ENCODE measurements at places on chromosomes 2 and 18.

GRCh38 chr2:99442837-99443236 lies 47.0 kb downstream of the REV1 start:
- DNase-seq = no peak

DNA sequence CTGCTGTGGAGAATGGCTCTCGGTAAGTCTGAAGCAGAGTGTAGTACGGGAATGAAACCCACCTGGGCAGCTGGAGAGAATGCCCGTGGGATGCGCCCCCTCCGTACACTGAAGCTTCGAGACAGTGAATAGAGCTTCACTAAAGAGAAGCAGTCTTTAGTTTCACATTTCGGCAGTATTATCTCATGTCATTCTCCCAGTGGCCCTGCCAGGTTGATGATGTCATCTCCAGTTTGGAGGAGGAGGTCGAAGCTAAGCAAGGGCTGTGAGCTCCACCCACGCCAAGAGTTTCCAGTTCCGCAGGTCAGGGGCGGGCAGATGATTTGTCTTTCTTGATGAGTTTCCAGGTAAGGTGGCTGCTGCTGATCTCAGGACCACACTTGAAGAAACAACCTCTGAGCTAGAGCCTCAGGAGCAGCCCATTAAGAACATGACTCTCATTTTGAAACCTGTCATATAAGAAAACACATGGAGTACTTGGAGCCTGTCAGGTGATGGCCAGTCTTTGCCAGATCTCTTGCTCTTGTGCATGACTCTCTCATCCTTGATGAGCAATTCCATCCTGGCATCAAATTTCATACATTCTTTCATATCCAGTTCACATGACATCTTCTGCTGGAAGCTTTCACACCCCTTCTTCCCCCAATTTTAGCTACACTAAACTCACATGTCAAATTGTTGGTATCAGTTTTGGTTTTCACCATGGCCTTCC lies 475.0 kb downstream of the RNF144A start:
- DNase-seq = peak; percentile 20

- no peak for DNase-seq
Measured at GRCh38 chr2:66408905-66409304, 26.0 kb upstream of the MEIS1 start.

DNA sequence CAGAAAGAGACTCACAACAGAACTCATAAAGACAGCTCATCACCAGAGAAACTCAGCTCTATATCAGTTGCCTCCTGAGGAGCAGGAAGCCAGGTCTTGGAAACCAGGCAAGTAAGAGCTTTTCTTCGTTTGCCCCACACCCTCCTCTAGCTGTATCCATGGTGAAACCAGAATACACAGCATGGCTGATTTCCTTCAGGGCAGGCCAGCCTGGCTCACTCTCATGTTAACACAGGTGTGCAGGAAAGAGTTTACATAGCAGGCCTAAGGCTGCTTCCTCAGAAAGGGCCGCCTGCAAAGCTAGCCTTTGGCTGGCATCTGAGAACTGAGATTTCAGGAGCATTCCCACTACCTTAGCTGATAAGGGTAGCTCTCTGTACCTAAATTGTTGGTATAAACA lies 65.7 kb downstream of the KLHL14 start:
- DNase-seq = no peak

DNA sequence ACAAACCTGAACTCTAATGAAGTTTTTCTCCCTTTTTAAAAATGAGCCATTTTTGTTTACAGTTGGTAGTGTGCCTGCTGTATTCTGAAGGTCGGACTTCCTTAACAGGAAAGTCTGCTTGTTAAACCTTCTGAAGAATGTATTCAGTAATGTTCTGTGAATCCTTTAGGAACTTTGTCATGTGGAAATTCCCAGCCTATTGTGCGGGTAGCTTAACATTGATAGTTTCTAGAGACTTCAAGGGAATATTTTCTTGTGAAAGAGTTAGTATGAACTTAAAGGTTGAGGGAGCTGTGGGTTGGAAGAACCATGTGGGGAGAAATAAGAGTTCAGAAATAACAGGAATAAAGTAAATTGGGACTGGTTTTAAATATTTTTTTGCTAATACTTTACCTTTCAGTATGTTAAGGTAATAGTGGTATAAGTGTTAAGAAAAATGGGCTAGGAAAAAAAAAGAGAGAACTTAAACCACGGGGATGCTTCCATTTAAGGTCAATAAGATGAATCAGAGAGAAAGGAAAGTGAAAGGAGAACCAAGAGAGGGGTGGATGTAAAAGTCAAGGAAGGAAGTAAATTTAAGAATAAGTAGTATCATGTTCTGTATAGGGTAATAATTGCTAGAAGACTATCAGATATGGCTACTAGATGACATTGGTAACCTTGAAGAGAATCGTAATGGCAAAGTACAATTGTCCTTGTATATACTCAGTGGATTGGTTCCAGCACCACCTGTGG lies 90.5 kb downstream of the PMS1 start:
- DNase-seq = no peak

GRCh38 chr2:24691806-24692205 lies 101.4 kb downstream of the PTRHD1 start:
- DNase-seq = no peak

DNA sequence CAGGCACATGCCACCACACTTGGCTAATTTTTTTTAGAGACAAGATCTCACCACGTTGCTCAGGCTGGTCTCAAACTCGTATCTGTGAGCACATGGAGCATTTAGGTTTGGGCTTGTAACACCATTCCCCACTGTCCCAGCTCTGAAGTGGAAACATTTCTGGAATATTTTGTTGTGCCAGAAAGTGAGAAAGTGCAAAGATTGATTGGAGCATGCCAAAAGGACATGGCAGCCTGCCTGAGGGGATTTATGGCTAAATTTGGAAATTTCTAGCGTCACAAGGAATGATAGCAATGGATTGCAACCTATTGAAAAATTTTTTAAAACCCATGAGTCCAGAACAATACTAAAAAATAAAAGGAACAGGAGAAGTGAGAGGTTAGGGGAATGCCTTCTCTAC lies 136.8 kb downstream of the ESCO1 start:
- no peak for DNase-seq

DNA sequence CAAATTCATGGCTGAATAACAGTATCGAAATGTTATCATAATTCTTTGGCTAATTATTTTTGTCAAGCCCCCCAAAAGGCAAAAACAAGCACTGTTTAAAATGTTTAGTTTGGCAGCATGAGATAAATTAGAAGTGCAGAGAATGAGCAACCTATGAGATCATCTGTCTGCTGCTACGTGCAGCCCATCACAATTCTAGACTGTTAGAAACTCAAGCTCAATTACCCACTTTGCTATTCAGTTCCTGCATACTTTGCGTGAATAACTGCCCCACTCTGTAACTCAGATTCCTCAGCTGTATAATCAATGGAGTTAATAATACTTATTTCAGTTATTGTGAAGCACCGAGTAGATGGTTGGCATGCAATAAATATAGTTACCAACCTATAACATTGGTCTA lies 1181.9 kb downstream of the DPP10 start:
- no peak for DNase-seq

DNA sequence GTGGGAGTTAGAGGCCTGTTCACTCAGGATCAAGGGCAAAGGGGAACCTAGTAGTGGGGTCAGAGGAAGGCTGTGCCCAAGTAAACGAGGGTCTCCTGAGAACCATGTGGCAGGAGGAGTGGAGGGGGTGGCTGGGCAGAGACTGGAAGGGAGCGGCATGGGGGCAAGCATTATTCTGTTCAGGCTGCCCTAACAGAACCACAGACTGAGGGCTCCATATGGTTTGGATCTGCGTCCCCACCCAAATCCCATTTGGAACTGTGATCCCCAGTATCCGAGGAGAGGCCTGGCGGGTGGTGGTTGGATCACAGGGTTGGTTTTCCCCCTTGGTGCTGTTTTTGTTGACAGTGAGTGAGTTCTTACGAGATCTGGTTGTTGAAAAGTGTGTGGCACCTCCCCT lies 287.0 kb downstream of the PHLPP1 start:
- DNase-seq = no peak

DNA sequence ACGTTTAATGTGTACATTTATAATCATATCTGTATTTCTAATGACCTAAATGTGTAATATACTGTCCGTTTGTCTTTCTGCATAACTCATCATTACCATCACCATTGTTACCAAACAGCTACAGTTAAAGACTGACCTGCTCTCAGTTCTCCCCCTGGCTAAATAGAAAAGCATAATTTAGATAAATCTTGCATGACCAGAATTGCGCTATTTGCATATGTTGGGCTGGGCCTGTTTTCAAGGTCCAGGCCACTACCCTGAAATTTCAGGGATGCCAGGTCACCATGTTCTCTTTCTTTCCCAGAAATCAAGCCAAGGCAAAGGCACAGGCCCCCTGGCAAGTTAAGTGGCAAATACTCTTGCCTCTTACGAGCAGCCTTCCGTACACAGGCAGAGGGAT lies 78.4 kb downstream of the MARCHF4 start:
- no peak for DNase-seq

DNA sequence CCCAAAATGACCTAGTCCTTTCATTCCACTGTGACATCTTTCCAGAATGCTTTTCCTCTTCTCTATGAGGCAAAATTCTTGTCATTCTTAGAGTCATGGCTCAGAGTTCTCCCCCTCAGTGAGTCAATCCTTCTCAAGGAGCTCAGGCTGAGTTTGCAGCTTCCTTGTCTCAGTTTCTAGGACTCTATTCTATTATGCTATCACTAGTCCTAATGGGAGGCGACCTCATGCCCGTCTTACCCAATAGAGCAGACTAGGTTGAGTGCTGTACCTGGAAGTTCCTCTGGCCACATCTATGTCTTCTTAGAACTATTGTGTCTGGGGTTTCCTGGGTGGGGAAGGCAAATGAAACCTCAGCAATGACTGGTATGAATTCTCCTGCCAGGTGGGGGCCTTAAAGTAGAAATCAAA lies 51.5 kb downstream of the HAUS1 start:
- peak; percentile 58 for DNase-seq

DNA sequence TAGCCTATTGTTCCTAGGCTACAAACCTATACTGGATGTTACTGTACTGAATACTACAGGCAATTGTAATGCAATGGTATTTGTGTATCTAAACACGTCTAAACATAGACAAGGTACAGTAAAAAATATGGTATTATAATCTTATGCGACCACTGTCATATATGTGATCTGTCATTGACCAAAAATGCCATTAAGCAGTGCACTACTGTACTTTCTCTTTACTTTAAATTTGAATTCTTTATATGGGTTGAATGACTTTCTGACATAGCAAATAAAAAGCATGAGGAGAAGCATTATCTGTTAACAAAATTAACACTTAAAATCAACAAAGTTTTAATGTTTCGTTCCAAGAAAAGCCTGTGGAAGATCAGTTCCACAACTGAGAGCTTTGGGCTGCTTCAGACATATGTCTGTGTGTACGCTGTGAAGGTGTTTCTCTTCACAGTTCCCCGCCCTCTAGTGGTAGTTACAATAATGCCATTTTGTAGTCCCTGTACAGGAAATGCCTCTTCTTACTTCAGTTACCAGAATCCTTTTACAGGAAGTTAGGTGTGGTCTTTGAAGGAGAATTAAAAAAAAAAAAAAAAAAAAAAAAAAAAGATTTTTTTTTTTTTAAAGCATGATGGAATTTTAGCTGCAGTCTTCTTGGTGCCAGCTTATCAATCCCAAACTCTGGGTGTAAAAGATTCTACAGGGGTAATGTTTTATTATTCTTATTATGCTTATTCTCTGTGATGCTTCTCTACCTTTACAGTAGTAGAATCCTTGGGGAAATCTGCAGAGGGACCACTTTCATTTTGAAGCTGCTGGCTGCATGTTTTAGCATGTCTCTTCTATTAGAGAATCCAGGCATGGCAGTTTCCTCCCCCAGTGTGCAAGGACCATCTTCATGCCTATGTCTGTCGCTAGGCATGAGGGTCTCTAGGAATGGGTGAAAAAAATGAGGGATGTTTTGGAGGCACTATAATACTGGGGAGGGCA lies 54.5 kb downstream of the SCN2A start:
- DNase-seq = peak; percentile 70

DNA sequence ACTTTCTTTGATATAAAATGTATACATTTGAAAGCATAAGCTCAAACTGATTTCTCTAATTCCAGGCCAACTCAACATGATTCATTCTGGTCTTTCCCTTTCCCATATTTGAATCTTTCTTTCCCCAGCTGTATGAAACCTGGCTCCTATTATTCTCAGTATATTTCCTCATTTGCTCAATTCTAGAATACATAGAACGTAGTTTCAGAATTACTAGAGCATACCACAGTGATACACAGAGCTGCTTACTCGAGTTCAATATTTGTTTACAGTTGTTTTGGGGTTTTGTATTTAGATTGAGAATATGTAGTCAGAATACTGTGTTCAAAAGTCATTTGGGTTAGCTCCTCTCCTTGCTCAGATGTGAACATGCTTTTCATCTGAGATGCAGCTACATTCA lies 43.0 kb downstream of the TNFRSF11A start:
- no peak for DNase-seq

DNA sequence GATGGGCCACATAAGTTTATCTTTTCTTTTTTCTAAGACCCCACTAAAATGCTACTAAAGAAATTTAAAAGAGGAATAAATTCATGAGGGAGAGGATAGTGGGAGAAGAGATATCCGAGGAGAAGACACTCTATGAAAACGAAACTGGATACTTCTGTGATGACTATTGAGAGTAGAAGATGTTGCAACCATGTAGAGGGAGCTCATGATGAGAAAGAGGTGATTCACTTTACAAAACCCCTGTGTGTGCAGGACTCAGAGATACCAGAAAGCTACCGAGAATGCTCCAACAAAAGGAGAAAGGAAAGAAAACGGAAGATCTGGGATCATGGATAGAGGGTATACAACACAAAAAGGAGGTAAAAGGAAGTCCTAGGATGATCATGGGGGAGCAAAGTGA lies 34.9 kb downstream of the SLC38A11 start:
- peak; percentile 62 for DNase-seq

DNA sequence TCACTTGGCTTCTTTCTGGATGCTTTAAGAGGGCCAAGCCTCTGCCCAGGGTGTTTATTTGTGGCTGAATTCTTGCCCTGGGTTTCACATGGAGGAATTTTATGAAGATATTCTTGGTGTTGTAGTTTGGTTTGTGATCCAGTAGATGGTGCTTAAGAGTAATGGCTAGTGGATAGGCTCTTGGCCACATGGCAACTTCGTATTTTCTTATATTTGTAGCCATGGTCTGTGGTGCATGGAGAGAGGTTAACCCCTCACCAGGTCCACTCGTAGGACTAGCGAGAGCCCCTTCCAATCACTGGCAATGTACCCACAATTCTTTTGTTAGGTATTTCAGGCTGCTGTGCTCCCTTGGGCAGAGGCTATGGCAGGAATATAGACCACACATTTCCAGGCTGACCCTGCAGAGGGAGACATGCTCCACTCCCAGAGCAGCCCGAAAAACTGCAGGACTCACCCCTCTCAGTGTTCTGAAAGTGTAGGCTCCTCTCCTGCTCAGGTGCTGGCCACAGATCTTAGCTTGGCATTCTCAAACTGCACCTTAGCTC lies 582.1 kb upstream of the SETBP1 start:
- peak; percentile 27 for DNase-seq

- DNase-seq = no peak
Measured at GRCh38 chr18:33444709-33445108, 4.2 kb upstream of the CCDC178 start.
